ENCODE measurements at places on chromosomes 16 and 17.

DNA sequence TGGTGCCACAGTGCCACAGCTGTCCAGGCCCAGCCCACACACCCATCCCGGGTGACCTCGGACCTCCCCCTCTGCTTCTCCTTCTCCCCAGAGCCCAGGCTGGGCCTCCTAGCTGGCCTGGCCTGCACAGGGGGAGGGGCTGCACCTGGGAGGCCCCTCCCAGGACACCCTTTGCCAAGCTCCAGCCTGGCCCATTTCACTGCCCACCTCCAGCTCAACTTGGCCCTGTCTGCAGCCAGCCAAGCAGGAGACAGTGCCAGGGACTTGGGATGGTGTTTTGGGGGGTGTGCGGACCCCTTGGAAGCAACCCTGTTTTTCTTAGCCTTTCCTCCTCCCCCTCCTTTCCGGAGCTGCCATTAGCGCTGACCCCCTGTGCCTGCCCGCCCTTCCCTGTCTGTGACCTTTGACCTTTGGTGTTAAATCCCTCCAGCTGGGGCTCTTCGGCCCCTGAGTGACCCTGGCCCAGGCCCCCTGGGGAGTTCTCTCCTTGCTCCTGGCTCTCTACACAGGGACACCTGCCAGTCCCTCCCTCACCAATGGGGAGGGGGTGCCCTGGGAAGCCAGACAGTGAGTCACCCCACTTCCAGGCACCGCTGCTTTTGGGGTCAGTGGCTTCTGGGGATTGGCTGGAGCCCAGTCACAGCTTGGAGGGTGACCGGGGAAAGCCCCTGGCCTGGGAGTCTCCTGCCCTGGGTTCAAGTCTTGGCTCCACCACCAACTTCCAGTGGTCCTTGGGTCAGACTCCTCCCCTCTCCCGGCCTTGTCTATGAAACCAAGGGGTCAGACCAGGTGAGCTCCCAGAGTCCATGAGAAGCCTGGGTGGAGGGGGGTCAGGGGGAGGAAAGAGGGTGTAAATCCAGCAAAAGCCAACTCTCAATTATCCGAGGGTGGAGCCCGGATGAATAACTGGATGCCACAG is 1.9 kb downstream of the GLIS2 start:
- DNase-seq, result no peak

DNA sequence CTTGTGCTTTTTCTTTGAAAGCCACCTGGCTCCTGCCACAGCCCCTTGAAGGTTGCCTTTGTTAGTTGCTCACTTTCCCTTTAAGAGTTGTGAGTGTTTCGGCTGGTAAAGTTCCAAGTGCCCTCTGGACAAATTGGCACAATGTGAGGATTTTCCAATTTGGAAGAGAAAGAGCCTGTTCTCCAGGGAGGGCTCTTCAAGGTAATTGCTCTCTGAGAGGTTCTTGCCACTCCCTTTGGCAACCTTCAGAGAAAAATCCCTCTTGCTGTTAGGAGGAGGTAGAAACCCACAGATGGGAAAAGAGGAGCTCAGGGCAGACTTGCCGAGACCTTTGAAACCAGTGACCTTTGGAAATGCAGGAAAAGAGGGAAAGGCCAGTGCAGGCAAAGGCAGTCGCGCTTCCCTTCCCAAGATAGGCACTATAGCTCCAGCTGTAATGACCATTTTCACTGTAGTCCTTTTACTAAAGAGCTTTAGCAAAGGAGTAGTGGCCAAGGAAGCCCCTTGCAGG is 49.0 kb upstream of the AKAP1 start:
- DNase-seq, result no peak

- DNase-seq, result no peak
Measured at GRCh38 chr16:12178251-12178990, 201.9 kb downstream of the SNX29 start.

- DNase-seq, result no peak
Measured at GRCh38 chr17:41917679-41918313, 955 bp downstream of the ACLY start.

DNA sequence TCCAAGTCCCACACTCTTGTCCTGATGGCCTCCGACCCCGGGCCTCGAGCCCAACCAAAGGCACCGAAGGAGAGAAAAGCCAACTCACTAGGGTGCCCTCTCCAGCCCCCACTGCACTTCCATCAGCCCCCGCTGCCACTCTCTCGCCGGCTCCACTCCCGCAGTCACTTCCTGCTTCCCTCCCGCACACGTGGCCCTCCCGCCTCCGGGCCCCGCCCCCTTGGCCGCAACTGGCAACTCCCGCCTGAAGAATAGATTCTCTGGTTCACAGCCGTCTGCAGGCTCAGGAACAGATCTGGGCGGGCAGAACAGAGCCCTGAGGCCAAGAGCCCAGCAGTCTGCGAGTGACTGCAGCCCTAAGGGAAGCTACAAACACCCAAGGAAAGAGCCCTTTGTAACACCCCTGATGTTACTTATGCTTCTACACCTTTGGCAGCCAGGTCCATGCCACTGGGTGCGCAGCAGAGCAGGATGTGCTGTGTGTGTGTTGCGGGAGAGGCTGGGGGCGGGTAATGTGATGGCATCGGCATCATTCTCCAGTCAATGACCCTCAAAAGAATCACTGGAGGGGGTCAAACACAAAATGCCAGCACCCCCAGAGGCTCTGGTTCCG is at the start of gene SLC39A11:
SLC39A11 (minus strand) TSS at position 166 of the 613 bp plus-strand sequence. CDS start 3,924 bp downstream, outside the sequence.
- peak; percentile 82 for DNase-seq

DNA sequence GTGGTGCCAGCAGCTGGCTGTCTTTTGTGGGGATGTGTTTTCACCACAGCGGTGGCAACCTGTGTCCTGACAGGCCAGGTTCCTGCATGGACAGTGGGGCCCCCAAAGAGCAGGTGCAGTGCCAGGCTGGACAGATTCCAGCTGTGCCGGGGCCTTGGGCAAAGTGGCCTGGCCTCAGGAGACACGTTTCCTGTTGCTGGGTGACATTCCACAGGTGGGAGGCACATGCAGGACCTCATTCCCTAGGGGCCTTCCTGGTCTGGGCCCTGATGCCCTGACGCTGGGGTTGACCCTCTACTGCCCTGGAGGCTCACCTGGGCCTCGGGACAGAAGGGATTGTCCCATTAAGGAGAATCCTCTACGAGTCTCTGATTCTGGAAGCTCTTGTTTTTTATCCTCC is 182.4 kb downstream of the RAB11FIP4 start:
- DNase-seq, result no peak

DNA sequence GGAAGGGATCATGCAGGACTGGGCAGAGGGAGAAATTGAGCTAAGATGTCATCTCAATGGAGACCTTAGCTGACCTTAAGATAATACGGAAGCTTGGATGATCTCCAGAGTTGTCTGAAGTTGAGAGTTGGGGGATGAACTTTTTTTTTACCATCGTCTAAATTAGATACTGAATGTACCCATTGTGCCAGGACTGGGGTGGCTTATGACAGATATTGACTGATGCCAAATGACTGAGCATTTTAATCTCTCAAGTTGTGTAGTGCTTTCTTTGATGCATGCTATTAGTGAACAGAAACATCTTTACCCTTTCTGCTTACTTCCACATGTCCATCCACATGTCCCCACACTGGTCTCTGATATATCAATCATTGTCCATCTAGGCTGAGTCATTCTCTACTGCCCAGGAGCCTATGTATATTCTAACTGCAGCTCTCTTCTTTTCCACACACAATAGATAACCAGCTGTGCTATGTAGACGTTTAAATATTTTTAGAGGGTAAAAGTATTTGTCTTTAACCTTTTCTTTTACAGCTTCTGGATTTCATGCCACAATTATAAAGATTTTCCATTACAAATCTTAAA is 60.2 kb upstream of the ZKSCAN2 start:
- DNase-seq, result no peak

DNA sequence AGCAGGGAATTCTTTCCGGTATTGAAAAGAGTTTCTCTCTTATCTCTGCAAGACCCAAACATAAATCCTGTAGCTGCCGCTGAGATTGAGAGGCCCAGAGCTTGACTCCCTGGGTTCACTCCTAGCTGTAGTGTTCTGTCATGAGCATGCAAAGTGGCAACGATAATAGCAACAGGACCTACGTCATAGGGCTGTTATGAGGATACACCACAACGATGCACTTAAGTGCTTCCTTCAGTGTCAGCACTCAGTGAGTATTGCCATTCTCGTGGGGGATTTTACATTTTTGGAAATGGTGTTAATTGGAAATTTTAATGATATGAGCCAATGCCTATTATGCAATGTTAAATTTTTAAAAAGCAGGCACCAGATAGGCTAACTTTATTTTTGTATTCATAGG is 199.8 kb downstream of the CYLD start:
- no peak for DNase-seq

DNA sequence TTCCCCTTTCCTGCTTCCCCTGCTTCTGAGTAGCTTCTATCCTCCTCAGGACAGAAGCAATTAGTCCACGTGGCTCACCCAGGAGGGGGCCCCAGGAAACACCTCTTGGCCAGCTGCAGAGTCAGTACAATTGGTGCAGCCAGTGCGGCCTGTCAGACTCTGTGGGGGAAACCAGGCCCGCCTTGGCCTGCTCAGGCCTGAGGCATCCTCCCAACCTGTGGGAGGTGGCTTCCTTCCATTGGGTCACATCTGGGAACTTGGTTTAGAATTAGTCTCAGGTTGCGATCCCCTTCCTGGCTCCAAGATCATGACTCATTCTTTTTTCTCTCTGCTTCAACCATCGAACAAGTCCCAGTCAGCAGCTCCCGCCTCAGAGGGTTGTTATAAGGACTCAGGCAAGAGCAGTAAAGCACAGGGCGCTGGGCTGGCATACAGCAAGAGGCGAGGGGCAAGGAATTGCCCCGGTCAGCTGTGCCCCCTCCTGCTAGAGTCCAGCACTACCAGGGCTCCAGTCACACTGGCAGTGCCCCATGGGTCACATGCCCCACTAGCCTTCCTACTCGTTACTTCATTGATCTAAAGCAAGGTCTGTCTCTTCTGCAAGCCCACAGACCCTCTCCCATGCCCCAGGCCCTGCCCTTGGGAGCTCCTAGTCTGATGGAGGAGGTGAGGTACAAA is 8.1 kb upstream of the EPX start:
- no peak for DNase-seq

DNA sequence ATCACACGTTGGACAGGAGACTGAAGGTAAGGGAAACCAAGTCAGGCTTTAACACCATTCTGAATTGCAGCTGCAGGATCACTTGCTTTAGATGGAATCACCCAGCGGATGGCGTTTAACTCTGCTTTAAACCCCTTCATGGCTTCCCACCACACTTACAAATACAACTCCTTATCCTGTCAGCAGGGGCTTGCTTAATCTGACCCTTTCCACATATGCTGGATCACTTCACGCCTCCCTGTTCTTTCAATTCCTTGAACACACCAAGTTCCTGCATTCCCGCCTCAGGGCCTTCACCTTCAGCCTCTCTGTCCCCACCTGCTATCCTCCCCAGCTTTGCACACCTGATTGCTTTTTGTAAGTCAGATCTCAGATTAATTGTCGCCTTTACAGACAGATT is 442.2 kb downstream of the MAF start:
- DNase-seq, result no peak

DNA sequence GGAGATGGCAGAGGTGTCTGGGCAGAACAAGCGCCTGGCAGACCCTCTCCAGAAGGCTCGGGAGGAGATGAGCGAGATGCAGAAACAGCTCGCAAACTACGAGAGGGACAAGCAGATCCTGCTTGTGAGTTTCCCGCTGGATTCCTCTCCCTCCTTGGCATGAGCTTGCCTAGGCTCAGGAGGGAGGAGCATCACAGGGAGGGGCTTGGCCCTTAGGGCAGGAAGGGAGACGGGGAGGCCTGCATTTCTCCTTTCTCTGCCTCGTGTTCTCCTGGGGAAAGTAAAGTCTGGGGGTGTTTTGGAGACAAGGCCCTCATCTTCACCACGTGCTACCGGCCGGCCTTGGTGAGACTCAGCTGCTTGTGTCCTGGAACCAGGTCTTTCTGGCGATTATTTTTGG is 18.0 kb upstream of the DBNDD1 start:
- no peak for DNase-seq

DNA sequence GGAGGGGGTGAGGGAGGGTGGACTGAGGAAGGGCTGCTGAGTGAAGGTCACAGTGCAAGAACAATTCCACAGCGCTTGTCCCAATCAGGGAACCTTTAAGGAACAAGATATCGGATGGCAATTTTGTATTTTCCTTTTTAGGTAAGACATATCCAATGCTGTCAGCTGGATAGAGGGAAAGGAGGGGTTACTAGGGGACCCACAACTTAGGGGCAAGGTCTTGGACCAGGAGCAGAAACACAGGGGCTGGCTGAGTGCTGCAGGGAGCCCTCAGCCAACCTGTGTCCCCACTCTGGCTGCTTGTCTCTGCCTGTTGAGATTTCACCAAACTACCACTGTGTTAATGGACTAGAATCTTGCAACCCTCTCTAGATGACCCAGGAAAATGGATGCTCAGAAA is 47.6 kb downstream of the AKAP1 start:
- no peak for DNase-seq

Data from NCI-H2081 treated with DMSO at 0.1 percent for 48 hours (cell line).